ENCODE measurements at places on chromosomes 12 and 14.

DNA sequence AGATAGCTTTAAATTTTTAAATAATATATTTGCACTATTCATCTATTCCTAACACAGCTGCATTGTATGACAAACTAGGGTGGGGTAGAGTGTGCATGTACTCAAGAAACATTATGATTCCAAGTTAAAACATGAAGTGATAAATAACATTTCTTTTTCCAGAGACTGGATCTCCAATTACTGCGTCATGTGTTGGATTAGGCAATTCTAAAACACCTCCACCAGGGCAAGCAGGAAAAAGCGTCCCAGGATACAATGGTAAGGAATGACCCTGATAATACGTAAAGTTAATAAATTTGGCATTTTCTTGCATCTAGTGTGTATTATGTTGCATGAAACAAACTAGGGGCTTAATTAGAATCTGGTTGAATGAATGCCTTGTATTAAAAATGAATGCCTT lies 138.9 kb downstream of the ACSS3 start:
- DNase-seq: no peak

DNA sequence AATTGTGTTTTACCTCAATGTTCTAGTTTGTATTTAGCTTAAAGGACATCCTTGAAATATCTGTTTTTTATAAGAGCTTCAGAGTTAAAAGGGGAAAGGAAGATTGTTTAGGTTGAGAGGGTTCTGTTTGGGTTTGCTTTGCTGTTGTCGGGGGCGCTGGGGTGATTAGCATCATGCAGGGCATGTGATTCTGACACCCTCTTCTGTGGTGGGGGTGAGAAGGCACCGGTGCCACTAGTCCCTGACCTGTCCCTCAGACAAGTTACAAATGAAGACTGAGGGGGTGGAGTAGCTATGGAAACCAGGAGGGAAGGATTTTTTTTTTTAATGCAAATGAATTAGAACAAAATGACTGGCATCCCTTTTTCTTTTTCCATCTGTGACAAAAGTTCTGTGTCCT lies 291.3 kb downstream of the RPAP3 start:
- DNase-seq: peak; percentile 47

DNA sequence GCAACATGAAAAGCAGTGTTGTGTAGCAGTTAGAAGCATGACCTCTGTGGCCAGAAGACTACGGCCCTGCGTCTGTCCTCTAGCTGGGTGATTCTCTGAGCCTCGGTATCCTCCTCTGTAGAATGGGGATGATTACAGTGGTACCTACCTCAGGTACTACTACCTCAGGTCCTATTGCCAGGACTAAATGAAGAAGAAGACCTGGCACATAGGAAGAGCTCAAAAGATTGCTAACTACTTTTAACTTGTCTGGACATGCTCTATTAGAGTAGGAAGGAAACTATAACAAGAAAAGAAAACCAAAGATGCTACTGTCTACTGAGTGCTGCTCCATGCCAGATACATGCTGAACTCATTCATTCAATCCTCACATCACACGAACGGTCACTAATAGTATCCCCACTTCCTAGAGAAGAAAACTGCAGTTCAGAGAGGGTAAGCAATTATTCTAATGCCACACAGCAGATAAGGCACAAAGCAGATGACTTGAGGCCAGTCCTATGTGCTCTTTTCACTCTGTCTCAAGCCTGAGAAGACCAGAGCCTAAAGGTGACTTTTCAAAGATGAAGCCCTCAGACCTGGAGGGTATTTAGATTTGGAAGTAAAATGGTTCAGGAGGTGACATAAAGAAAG lies 108.1 kb upstream of the HIF1A start:
- DNase-seq: no peak

DNA sequence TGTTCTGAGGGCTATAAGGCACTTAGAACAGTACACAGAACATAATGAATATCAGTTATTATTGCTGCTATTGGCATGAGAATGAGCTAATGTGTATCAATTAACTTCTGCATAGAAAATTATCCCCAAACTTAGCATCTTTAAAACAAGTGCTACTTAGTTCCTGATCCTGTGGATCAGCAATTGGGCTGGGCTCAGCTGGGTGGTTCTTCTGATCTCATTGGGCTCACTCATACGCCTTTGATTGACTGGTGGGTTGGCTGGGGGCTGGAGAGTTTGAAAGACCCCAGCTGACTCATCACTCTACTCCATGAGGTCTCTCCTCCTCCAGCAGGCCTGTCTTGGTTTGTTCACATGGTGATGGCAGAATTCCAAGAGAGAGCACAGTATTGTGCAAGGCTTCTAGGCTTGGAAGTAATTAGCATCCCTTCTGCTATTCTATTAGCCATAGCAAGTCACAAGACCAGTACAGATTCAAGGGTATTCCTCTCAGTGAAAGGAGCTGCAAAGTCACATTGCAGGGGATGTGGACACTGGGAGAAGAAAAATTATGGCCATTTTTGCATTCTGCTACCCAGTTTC lies 27.2 kb upstream of the HSPB8 start:
- no peak for DNase-seq

DNA sequence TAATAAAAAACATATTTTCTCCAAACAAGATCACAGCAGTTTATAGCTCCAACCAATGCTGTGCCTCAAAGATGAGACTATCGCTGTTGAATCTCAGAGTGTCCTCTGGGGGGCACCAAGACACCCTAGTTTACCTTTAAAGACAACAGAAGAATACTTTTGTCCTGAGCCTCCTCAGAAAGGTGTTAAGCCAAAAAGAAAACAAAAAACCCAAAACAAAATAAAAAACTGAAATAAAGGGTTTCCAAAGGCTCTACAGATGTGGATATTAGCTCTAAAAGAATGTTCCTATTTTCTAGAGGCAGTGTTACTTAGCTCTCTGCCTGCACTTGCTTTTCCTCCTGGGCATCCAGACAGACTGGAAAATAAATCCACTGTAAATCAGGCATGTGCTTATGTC lies 86.9 kb upstream of the TTC7B start:
- DNase-seq: peak; percentile 51

GRCh38 chr12:38607295-38607694 lies 290.7 kb downstream of the ALG10B start:
- no peak for DNase-seq

DNA sequence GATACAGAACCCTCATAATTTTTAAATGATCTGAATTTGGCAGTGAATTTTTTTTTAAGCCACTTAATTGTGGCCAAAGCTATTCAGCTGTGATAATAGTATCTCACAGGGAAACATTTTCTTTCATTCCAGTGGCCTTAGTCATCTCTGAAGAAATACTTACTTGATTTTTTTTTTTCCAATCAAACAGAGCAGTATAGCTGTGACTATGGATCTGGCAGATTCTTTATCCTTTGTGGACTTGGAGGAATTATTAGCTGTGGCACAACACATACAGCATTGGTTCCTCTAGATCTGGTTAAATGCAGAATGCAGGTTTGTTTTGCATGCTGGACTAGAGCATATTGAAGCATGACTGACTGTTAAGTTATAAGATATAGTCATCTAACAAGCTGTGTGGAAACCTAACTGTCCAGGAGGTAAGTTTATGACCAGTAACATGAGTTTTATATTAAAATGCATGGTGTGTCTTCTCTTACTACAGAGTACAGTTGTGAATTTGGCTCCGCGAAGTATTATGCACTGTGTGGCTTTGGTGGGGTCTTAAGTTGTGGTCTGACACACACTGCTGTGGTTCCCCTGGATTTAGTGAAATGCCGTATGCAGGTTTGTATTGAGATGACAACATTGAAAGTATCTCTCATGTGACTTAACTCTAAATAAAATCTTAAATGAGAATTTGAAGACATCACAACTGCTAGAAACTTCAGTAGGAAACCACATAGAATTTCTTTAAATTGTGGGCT lies 1.9 kb downstream of the SLC25A3 start:
- no peak for DNase-seq

- no peak for DNase-seq
These were observed 728.7 kb upstream of the TMEM132C start for GRCh38 chr12:127538316-127538715.
